ENCODE measurements at places on chromosomes 12 and 14. TPM values are rescaled to one million over a fixed set of nuclear protein-coding genes. Genes with fewer than 3 reads are reported as not detected.

DNA sequence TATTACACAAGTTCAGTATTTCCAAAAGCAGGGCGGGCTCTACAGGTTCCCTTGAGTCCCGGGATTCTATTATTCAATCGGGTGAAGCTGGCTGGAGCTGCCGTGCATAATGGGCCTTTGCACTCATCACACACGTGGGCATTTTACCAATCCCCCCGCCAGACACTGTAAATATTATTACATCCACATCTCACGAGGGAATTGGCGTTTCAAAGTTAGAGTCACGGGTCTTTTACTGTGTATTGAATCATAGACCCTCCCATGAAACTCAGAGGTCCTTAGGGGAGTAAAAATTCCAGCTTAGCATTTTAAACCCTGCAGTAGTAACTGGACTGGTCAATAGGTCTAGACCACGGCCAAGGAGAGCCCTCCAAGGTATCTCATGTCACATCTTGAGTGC lies 70.3 kb downstream of the MAP1LC3B2 start:
- no peak for DNase-seq

GRCh38 chr14:64549791-64550620 lies at the start of gene PPP1R36:
Gene PPP1R36 (plus strand): TSS chr14:64549961. CDS start chr14:64549998, 37 bp downstream.
- no peak for DNase-seq

DNA sequence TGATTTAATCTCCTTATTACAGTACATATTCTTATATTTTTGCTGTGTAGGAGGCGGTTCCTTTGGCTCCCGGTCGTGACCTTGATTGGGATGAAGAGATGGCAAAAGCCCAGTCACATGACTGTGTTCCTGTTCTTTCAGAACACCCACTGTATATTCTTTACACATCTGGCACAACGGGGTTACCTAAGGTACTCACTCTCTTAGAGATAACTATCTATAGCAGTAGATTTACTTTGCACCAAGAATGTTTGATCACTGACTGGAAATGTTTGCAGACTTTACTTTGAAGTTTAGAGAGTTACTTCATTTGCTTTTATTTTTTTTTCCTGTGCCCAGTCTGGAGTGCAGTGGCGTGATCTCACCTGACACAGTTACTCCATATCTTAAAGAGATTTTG lies 65.2 kb downstream of the ACSS3 start:
- no peak for DNase-seq

GRCh38 chr12:49260166-49260565 lies 4.7 kb upstream of the TUBA1C start:
- no peak for DNase-seq

- no peak for DNase-seq
Observed at GRCh38 chr12:25698772-25699171, 145.7 kb upstream of the LMNTD1 start.

- no peak for DNase-seq
Observed at GRCh38 chr12:49868449-49868848, 25.5 kb upstream of the BCDIN3D start.

DNA sequence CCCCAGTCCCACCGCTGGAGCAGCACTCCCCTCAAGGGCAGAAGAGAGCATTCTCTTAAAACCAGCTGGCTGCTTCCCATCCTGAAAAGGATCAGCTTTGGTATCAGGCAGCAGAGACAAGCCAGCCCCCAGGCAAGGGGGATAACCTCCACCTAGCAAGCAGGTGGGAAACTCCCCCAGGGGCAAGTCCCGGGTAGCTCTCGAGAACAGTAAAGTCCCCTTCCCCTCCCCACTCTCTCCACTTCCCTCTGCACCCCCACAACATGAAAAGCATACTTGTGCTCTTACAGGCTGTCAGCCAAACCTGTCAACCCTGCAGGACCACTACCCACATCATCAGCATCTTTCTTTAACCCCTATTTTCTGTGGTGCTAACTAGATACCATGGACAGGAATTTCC lies 254.0 kb downstream of the NTF3 start:
- no peak for DNase-seq

- no peak for DNase-seq
Observed at GRCh38 chr12:21800011-21800410, 25.5 kb upstream of the KCNJ8 start.

DNA sequence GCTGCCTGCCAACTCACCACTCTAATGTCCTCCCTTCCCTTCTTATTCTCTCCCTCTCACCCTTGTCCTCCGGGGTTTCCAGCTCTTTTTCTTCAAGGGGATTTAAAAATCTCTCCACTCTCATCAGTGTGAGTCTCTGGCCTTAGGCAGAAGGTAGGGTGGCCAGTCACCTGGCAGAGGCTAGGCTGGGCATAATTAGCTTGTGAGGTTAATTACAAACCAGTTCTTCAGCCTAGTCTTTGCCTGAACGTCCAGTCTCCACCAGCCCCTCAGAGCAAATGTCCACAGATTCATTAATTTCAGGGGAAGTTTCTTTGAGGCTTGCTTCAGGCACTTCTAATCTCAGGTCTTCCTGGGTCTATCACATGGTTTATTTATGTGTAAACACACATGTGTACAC lies 6.7 kb downstream of the KRT7 start:
- no peak for DNase-seq

Gene FOXM1
- total RNA-seq, result 105 TPM

Gene CD4
- total RNA-seq, result 165 TPM

Gene CCDC88C
- 98.8 TPM for total RNA-seq

Gene PLEK2
- total RNA-seq, result 6.5 TPM

Gene SLC38A4
- not detected for total RNA-seq

Gene KIF5A
- total RNA-seq, result 0.75 TPM

Gene MRPL51
- 440 TPM for total RNA-seq

Gene PRR4
- total RNA-seq, result 0.48 TPM
